ENCODE measurements at places on chromosomes 1 and 21. TPM values are rescaled to one million over a fixed set of nuclear protein-coding genes. Genes with fewer than 3 reads are reported as not detected.

The RGS1 gene
- not detected for total RNA-seq

The CCDC185 gene
- total RNA-seq = not detected

The LAMB3 gene
- 0.26 TPM for total RNA-seq

The MNDA gene
- not detected for total RNA-seq

The OLIG2 gene
- 2.0 TPM for total RNA-seq

DNA sequence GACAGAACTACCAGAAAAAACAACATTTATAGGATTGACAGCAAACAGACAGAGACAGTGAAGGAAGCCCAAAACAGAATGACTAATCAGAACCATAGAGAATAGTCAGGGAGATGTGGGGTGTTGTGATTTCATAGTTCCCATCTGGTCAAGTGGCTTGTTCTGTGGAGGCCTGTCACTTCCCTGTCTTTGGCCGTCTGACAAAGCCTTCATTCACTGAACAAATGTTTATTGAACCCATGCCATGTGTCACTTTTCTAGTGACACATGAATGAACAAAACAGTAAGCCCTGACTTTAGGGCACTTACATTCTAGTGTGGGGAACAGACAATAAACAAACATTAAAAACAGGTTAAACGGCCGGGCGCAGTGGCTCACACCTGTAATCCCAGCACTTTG is 3.2 kb upstream of the SRRM1 start:
- no peak overlapping the region for H3K4me3 ChIP-seq
- H3K36me3 ChIP-seq = peaks cover 5% of the 10 kb centered on the region
- H3K27ac ChIP-seq = no peak overlapping the region

- no peak overlapping the region for H3K27ac ChIP-seq
- H3K27me3 ChIP-seq = no peaks in the 10 kb centered on the region
- no peaks in the 10 kb centered on the region for H3K36me3 ChIP-seq
- no peak for DNase-seq
Observed at GRCh38 chr1:57925226-57925625, 501.4 kb upstream of the DAB1 start.

GRCh38 chr1:243609698-243610097 is 240.3 kb downstream of the AKT3 start:
- H3K4me3 ChIP-seq = no peak overlapping the region
- H3K36me3 ChIP-seq = peaks cover 18% of the 10 kb centered on the region
- no peak for DNase-seq

- H3K27me3 ChIP-seq = no peaks in the 10 kb centered on the region
- peaks cover 22% of the 10 kb centered on the region for H3K36me3 ChIP-seq
- no peaks in the 10 kb centered on the region for H3K4me1 ChIP-seq
- no peak overlapping the region for H3K4me3 ChIP-seq
- DNase-seq = no peak
- no peak overlapping the region for H3K27ac ChIP-seq
Observed at GRCh38 chr1:193434319-193434718, 247.9 kb upstream of the B3GALT2 start.

GRCh38 chr21:14321042-14321441 is 61.9 kb downstream of the HSPA13 start:
- H3K4me3 ChIP-seq = no peak overlapping the region
- no peaks in the 10 kb centered on the region for H3K27me3 ChIP-seq
- H3K36me3 ChIP-seq = no peaks in the 10 kb centered on the region
- peaks cover 2% of the 10 kb centered on the region for H3K4me1 ChIP-seq
- no peak overlapping the region for H3K27ac ChIP-seq

DNA sequence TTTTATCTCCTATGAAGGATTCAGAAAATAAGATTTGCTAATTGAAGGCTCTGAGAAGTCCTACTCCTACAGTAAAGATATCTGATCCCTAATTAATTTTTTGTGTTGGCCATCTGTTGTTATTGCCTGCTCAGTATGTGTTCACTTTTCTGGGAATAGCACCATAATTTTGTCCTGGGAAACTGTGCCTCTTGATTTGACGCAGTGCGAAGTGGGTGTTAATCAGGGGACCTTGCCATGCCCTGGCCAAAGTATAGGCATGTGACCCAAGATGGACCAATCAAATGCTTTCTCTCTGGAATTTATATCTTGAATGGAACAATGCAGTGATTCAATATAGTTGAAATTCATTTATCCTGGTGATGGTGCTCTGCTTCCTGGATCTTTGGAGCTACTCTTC is 30.4 kb upstream of the GNG12 start:
- H3K36me3 ChIP-seq = no peaks in the 10 kb centered on the region
- H3K4me1 ChIP-seq = no peaks in the 10 kb centered on the region
- no peak overlapping the region for H3K27ac ChIP-seq
- H3K4me3 ChIP-seq = no peak overlapping the region

GRCh38 chr1:44227211-44227610 is 13.9 kb downstream of the DMAP1 start:
- peaks cover 53% of the 10 kb centered on the region for H3K36me3 ChIP-seq
- no peak overlapping the region for H3K4me3 ChIP-seq
- H3K27me3 ChIP-seq = no peaks in the 10 kb centered on the region
- H3K4me1 ChIP-seq = no peaks in the 10 kb centered on the region

DNA sequence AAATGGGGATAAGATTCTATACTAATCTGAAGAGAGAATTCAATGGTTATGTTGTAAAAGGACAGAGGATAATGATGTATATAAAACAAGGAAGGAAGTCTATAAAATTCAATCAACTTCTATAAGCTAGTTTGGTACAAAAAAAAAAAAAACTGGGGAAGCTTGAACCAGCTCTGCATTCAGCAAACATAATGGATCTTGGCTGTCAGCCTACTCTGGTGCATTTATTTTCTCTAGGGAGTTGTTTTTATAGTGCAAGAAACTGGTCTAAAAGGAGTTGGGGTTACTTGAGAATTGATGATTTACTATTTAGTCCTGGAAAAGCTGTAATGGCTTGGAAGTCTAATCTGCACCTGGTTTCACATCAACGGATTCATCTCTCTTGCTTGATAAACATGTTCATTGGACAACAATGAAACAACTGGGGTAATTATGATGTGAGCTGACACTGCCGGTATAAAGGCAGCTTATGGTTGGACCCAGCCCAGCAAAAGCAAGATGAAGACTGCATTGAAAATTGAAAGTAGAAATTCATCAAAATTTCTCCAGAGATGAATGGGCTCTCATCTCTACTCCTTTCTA is 199.4 kb upstream of the NRIP1 start:
- no peaks in the 10 kb centered on the region for H3K4me1 ChIP-seq
- DNase-seq = no peak
- H3K27ac ChIP-seq = no peak overlapping the region
- H3K4me3 ChIP-seq = no peak overlapping the region

- no peaks in the 10 kb centered on the region for H3K27me3 ChIP-seq
- H3K4me1 ChIP-seq = no peaks in the 10 kb centered on the region
- no peak for DNase-seq
- no peak overlapping the region for H3K4me3 ChIP-seq
Observed at GRCh38 chr1:114341299-114341698, 169.7 kb downstream of the TRIM33 start.

DNA sequence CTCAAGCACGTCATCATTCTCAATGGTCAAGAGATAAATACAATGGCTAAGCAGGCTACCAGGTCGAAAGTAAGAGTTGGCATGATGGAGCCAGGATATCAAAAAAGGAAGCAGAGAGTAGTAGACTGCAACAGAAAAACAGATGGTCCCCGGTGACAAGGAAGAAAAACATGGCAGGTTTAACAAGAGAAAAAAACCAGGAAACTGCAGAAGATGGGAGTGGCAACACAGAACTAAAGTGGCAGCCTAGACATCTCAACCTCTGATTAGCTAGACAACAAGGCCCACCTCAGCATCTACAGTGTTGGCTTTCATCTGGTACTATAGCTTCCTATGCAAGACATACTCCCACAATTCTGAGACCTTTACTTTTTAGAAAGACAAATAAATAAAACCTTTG is 3.1 kb downstream of the UBR4 start:
- no peaks in the 10 kb centered on the region for H3K4me1 ChIP-seq
- H3K27me3 ChIP-seq = no peaks in the 10 kb centered on the region
- no peak overlapping the region for H3K27ac ChIP-seq
- H3K36me3 ChIP-seq = no peaks in the 10 kb centered on the region
- DNase-seq = no peak

GRCh38 chr1:210360852-210361477 is 32.3 kb downstream of the HHAT start:
- peaks cover 8% of the 10 kb centered on the region for H3K4me1 ChIP-seq
- H3K36me3 ChIP-seq = no peaks in the 10 kb centered on the region

- no peaks in the 10 kb centered on the region for H3K27me3 ChIP-seq
- H3K4me3 ChIP-seq = peak overlapping the region; percentile 69
- H3K36me3 ChIP-seq = peaks cover 4% of the 10 kb centered on the region
- peaks cover 20% of the 10 kb centered on the region for H3K4me1 ChIP-seq
- DNase-seq = peak; percentile 96
- peak overlapping the region; percentile 91 for H3K27ac ChIP-seq
Observed at GRCh38 chr1:42962641-42963377, 4.1 kb upstream of the SLC2A1 start.

DNA sequence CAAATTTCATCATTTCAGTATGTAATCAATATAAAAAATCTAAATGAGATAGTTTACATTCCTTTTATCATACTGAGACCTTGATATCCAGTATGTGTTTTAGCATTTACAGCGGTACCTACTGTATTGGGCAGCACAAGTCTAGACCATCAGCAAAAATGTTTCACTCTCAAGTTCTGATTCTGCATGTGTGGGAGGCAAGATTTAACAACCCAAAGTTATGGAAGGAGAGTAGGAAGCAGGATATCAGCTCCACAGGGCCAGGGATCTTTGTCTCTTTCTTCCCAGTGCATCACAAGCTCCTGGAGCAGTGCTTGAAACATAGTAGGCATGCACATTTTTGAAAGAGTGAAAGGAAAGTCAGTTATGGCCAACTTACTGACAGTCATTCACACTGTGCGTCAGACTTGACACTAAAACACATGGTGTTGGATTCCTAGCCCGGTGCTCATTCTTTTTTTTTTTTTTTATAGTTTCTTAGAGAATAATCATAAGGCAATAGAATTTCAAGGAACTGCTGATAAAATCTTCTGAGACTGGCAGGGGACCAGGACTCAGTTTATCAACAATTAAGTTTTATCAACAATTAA is 6.1 kb downstream of the TENT5C start:
- no peaks in the 10 kb centered on the region for H3K4me1 ChIP-seq
- no peak overlapping the region for H3K4me3 ChIP-seq
- no peak overlapping the region for H3K27ac ChIP-seq

- no peaks in the 10 kb centered on the region for H3K4me1 ChIP-seq
- H3K27ac ChIP-seq = no peak overlapping the region
- no peaks in the 10 kb centered on the region for H3K36me3 ChIP-seq
- H3K27me3 ChIP-seq = no peaks in the 10 kb centered on the region
- DNase-seq = no peak
Observed at GRCh38 chr1:215243345-215244054, 161.0 kb downstream of the KCNK2 start.

- H3K27ac ChIP-seq = no peak overlapping the region
- H3K27me3 ChIP-seq = no peaks in the 10 kb centered on the region
- peaks cover 8% of the 10 kb centered on the region for H3K36me3 ChIP-seq
- no peaks in the 10 kb centered on the region for H3K4me1 ChIP-seq
Observed at GRCh38 chr1:248613742-248614141, 16.2 kb upstream of the OR2T10 start.

- no peaks in the 10 kb centered on the region for H3K27me3 ChIP-seq
- no peak overlapping the region for H3K4me3 ChIP-seq
- H3K36me3 ChIP-seq = peaks cover 6% of the 10 kb centered on the region
- no peak for DNase-seq
- H3K4me1 ChIP-seq = 0 out of 2 replicates have a peak, but pooled peaks cover 3% of the 10 kb centered on the region
- H3K27ac ChIP-seq = no peak overlapping the region
Observed at GRCh38 chr1:166902279-166902678, 26.2 kb upstream of the TADA1 start.

DNA sequence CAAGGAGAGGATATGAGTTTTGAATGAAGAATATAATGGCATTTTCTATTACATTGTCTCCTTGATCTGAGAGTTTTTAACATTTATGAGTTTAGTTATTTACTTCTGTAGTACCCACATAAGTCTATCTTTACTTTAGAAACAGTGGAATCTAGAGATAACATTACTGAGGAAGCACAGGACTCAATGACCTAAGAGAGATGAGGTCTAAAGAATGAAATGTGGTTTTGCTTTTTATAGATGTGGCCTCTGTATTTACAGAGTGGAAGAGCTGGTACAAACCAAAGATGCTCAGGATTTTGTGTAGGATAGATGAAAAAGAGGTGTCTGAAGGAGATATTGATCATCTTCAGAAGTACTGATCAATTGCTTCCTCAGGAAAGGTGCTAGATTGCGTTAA is 177.3 kb downstream of the KCTD3 start:
- H3K4me1 ChIP-seq = no peaks in the 10 kb centered on the region
- no peak overlapping the region for H3K4me3 ChIP-seq
- no peak overlapping the region for H3K27ac ChIP-seq
- no peaks in the 10 kb centered on the region for H3K36me3 ChIP-seq
- DNase-seq = no peak
- H3K27me3 ChIP-seq = no peaks in the 10 kb centered on the region

- DNase-seq = no peak
- H3K4me1 ChIP-seq = no peaks in the 10 kb centered on the region
- no peak overlapping the region for H3K27ac ChIP-seq
- peaks cover 19% of the 10 kb centered on the region for H3K36me3 ChIP-seq
- H3K4me3 ChIP-seq = no peak overlapping the region
Observed at GRCh38 chr1:93471911-93472310, 24.0 kb downstream of the FNBP1L start.

DNA sequence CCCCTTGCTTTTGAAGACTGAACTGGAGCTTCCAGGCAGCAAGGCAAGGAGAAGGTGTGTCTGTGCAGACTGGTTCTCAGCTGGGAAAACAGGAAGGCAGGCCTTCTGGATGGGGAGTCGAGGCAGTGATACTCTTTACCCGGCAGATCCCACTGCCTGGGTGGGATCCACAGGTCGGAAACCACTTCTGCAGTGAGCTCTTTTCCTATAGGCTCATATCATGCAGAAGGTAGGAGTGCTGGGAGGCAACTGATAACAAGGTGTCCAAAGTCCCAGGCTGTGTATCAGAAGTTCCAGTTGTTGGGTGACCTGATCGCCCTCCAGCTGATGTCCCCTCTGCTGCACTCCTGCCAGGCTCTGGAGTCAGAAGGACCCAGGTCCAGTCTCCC is 17.1 kb downstream of the ACOT11 start:
- H3K4me1 ChIP-seq = peaks cover 4% of the 10 kb centered on the region
- H3K27ac ChIP-seq = no peak overlapping the region
- DNase-seq = no peak
- H3K4me3 ChIP-seq = no peak overlapping the region
- peaks cover 2% of the 10 kb centered on the region for H3K36me3 ChIP-seq
- H3K27me3 ChIP-seq = no peaks in the 10 kb centered on the region

- no peak overlapping the region for H3K27ac ChIP-seq
- H3K27me3 ChIP-seq = no peaks in the 10 kb centered on the region
- H3K36me3 ChIP-seq = no peaks in the 10 kb centered on the region
- DNase-seq = no peak
Observed at GRCh38 chr1:81513796-81514354, 286.9 kb upstream of the ADGRL2 start.

Measured in H9 (cell line).